Activated CD8-positive, alpha-beta memory T cell treated with anti-CD3 and anti-CD28 coated beads for 24 hours (primary cell): ENCODE measurements at places on chromosomes 4 and X.

DNA sequence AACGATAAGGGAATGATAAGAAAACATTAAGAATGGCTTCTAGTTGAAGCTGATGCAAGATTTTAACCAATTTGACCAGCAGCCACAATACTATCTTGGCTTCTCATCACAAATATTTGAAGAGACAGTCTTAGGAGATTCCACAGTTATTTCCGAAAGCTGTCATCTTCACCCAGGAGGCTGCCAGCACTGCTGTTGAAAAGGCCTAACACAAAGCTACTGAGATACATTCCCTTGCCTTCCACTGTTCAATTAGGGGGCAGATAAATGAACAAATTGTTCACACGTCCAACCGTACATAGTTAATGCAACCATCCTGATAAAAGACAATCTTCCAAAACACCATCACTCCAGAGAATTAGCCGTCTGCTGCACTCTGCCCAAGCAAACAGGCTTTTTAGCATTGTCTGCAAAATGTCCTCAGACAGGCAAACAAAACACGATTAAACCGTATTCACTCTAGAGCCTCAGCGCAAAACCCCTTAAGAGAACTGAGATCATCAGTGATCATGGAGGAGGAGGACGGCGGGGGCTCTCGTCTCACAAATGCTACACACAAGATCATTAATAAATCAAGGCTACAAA lies 189.8 kb upstream of the PSAPL1 start:
- DNase-seq, result no peak

GRCh38 chr4:141871086-141871770 lies 234.8 kb downstream of the IL15 start:
- DNase-seq, result no peak

GRCh38 chrX:39331082-39331704 lies 529.9 kb downstream of the MID1IP1 start:
- no peak for DNase-seq

GRCh38 chr4:129565214-129565613 lies 469.3 kb downstream of the C4orf33 start:
- no peak for DNase-seq

DNA sequence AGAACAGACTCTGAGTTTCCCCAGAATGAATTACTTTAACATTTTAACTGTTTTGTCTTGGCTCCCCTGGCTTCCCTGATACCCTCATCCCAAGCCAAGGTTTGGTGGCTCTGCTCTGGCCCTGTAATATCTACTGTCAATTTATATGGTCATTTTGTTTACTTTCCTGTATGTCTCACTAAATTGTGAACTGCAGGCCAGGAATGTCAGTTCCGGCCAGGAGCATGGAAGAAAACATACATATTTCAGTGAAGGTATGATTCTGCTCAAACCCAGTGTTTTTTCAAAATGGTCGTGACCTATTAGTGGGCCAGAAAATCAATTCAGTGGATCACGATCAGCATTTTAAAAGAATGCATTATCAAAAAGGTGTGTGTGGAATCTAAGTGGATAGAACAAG lies 1.2 kb downstream of the RPGR start:
- no peak for DNase-seq

GRCh38 chr4:39820186-39820585 lies 122.2 kb downstream of the UBE2K start:
- no peak for DNase-seq

GRCh38 chr4:57971261-57971660 lies 861.1 kb upstream of the IGFBP7 start:
- DNase-seq, result no peak

DNA sequence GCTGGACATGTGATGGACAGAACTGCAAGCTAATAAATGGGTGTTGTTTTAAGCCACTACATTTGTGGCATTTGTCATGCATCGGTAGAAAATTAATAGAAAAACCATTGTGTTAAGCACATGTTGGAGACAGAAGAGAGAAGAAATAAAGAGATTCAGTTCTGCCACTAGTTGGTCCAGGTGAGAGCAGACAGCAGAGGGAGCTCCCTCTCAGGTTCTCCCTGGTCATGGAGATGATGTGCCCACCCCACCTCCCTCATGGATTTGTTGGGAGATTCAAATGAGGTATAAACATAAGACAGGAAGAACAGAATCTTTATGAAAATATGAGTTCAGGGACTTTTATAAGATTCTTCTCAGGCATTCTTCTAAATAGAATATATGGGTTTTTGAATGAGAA lies 36.8 kb upstream of the OCIAD2 start:
- DNase-seq, result no peak

DNA sequence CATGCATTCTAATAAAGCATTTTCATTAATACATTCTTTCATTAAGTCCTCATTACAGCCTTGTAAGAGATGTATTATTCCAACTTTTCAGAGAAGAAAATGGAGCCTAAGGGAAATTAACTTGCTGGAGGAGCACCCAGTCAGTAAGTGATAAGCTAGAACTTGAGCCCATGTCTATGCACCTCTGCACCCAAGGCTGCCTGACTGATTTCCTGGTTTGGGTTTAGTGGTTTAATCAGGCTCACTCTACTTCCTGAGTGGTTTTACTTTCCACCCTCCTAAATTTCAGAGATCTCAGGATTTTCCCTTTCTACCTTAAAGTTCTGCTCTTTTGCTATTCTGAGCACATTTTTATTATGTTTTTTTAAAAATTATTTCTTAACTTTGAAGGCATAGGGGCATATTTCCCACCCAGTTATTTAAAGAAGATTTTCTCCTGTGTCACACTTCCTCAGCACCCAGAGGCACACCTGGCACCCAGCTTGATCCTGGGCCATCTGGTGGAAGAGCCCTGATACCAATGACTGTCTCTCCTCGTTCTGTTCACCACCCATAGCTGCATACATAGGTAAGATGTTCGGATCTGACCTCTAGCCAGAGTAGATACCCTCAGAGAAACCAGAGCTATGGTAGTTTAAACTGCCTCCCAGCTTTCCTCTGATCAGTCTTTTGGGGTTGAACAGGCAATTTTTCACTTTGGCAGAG lies 10.4 kb downstream of the CORIN start:
- no peak for DNase-seq

- DNase-seq, result no peak
Measured at GRCh38 chr4:182277377-182277776, 34.2 kb downstream of the TENM3 start.

DNA sequence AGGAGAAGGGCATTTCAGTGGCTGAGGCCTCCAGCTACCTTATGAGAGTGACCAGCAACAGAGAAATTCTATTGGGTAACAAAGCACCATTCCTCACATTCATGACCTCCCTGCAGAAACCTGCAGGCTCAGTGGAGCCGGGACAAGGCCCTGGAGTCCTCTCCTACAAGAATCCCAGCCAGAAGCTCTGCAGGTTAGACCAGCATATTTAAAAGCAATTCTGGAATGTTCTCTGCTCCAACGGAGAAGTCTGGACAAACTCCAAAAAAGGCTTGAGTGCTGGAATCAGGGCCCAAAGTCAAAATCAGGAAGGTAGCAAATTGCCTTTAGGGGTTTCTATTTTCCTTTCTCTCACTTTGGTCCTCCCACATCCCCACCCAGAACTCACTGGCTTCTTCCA lies 202.9 kb downstream of the SCFD2 start:
- no peak for DNase-seq

DNA sequence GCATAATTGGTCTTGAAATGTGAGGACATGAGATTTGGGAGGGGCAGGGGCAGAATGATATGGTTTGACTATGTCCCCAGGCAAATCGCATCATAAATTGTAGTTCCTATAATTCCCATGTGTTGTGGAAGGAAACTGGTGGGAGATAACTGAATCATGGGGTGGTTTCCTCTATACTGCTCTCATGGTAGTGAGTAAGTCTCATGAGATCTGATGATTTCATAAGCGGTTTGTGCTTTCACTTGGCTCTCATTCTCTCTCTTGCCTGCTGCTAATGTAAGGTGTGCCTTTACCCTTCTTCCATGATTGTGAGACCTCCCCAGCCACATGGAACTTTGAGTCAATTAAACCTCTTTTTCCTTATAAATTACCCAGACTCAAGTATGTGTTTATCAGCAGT lies 2595.9 kb downstream of the PCDH7 start:
- DNase-seq, result no peak

- no peak for DNase-seq
Measured at GRCh38 chrX:108299101-108299591, 139.1 kb downstream of the COL4A6 start.

GRCh38 chr4:121749225-121749624 lies 15.7 kb downstream of the SMIM43 start:
- no peak for DNase-seq

DNA sequence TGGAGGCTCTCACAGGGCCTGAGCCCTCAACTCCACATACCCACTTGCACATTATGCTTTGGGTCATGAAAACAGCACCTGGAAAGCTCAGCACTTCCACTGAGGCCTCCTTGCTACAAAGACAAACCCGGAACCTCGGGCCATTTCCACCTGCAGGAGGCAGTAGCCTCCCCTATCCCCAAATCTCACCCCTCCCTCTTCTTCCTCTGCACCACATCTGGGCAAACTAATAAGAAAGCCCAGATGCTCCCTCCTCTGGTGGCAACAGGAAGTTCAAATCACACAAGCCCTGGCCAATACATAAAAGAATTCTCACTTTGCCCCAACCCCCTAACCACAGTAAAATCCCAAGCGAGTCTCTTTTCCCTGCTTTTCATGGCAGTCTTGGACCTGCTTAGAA lies 136.4 kb downstream of the MAPK10 start:
- no peak for DNase-seq

GRCh38 chr4:982291-982690 lies 4.6 kb upstream of the IDUA start:
- no peak for DNase-seq

DNA sequence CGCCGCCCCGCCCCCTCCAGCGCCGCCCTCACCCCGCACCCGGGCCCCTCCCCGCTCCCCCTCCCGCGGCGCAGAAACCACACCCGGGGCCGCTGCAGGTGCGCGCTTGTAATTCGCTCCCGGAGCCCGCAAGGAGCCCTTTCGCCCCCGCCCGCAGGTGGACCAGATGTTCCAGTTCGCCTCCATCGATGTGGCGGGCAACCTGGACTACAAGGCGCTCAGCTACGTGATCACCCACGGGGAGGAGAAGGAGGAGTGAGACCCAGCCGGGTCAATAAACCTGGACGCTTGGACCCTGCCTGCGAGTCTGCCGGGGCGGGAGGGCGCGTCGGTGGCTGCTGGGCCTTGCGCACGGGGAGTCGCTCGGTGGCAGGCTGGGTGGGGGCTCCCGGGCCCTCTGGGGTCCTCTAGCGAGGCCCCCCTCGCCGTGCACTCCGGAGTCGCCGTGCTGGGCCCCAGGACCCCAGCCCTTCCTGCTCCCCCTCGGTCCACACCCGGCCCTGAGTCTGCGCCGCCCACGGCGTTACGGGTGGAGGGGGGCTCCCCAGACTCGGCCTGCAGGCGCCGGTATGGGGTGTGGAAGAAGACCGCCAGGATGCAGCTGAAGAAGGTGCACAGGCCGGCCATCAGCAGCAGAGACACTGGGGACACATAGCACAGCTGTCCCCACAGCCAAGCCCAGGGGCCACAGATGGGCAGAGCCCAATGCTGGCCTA lies 7.1 kb downstream of the SLC49A3 start:
- DNase-seq, result no peak

DNA sequence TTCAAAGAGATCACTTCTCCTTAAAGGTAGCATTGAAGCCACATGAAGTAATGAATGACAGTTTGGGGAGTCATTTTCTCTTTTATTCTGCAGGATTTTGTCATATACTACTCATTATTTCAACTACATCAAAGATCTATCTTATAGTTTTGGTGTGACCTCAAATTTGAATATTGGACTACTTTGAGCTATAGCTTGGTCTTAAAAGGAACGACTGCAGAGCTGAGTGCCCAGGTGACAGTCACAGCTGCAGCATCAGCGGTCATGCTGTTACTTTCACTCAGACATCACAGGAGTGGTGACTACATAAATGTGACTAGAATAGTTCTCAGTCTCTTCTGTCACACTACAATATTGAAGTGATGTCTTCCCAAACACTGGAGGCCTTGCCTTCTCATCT lies 10.7 kb upstream of the SPCS3 start:
- DNase-seq, result no peak

GRCh38 chr4:140212646-140213045 lies 58.7 kb upstream of the MAML3 start:
- no peak for DNase-seq

- no peak for DNase-seq
Measured at GRCh38 chr4:122285285-122285684, 93.5 kb upstream of the ADAD1 start.

- no peak for DNase-seq
Measured at GRCh38 chr4:184689681-184690080, 40.1 kb downstream of the PRIMPOL start.

DNA sequence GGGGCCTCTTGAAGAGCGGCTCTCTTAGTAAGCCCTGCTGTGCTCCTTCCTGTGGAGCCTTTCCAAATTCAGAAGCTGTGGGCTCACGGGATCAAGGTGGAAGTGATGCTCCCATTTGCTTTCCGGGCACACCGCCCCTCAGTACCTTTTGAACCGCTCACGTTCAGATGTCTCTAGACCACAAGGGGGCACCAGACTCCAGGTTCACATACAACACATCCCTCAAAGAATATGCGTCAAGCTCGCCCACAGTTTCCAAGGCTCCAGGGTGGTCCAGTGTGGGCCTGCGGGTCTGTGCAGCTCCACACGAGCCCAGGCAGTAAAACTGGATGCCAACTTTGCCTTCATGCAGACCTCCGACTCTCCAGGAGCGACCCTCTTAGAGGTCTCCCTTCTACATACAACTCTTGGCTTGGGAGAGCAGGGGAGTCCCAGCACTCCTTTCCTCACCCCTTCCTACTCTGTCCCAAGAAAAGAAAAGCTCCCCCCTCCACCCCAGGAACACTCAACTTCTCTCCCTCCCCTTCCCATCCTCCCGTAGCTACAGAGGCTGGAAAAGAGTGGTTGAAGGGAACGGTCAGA lies 11.0 kb downstream of the SUPT20HL1 start:
- peak; percentile 79 for DNase-seq

- no peak for DNase-seq
Measured at GRCh38 chr4:169689681-169690080, 68.1 kb downstream of the HPF1 start.

GRCh38 chr4:137946453-137947174 lies 295.5 kb downstream of the SLC7A11 start:
- DNase-seq, result no peak

DNA sequence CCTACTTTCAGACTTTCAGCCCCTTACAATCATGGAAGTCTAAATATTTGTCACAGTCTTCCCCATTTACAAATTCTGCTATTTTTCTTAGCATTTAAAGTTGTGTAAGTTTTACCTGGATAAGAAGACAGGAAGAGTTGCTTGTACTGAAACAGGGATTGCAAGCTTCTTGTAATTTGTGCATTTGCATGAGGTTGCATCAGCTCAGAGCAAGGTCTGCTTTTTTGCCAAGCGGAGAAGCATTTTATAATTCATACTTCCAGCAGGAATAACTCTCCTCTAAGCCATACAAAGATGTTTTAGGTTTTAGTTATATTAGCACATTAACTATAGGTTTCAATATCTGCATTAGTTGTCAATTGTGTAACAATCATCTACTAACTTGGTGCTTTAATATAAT lies 922.0 kb upstream of the PABPC4L start:
- DNase-seq, result no peak

GRCh38 chr4:107988763-107989035 lies 990 bp upstream of the HADH start:
- no peak for DNase-seq

GRCh38 chr4:80239480-80240150 lies 26.8 kb upstream of the FGF5 start:
- no peak for DNase-seq

GRCh38 chrX:39749728-39750127 lies 348.0 kb downstream of the BCOR start:
- DNase-seq, result no peak

GRCh38 chr4:59553063-59553720 lies 1646.9 kb upstream of the ADGRL3 start:
- DNase-seq, result no peak

GRCh38 chr4:153341575-153342090 lies 2.9 kb upstream of the MND1 start:
- no peak for DNase-seq
